ENCODE measurements at places on chromosomes 2 and 18.

GRCh38 chr2:24272161-24272802 lies 88.1 kb downstream of the ITSN2 start:
- no peak for DNase-seq

GRCh38 chr2:39266139-39266805 lies 22.5 kb upstream of the CDKL4 start:
- no peak for DNase-seq

DNA sequence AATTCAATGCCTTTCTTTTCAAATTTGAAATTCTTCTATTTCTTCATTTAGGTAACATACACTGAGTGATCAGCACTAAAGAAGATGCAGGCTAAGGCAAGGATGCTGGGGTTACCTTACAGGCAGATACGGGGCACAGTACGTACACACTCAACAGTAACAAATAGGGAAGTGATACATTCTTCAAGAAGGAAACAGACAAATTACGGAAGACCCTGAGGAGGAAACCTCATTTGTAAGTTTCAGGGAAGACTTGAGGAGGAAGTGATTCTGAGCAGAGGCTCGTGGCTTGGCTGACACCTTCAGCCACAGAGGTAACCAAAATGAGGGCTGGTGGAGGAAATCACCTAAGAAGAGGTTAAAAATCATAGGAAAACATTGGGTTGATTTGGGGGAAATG lies 1108.3 kb upstream of the KLHL29 start:
- DNase-seq: no peak

DNA sequence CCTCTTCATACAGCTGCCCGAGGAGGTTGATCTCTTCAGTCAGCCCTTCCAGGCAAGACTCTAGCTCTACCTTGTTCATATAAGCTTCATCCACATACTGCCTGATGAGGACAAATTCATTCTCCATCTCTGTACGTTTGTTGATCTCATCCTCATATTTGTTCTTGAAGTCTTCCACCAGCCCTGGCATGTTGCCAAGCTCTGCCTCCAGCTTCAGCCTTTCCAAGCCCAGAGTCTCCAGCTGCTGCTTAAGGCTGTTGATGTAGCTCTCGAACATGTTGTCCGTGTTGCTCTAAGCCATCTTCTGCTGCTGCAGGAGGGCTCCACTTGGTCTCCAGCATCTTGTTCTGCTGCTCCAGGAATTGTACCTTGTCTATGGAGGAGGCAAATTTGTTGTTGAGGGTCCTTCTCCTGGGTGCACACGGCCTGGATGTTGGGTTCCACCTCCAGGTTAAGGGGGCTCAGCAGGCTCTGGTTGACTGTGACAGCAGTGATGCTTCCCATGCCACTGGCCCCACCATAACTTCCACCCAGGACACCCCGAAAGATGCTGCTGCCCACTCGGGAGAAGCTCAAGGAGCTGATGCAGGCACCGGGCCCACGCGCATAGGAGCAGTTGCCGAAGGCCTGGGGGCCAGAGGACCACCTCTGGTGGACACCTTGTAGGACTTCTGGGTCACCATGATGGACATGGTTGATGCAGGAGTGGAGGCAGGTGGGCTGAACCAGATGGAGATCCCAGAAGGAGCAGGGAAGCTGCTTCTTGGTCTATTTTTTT lies 30.3 kb downstream of the ICA1L start:
- no peak for DNase-seq

- no peak for DNase-seq
These were observed 42.2 kb upstream of the ZSWIM2 start for GRCh38 chr2:186891185-186891621.

DNA sequence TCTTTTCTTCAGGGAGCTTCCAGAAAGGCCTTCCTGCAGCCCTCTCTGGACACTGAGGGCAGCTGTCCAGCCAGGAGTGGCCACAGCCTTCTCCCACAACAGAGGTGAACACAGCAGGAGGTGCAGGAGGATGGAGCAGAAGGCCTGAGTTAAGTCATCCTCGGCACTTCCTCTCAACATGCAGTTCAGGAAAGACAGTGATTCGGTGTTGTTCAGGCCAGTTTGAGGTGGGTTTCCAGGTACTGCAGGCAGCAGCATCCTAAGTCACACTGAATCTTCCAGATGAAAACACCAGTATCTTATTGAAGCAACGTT lies 225.3 kb upstream of the PXDN start:
- DNase-seq: no peak

- no peak for DNase-seq
These were observed 46.2 kb downstream of the AKAIN1 start for GRCh38 chr18:5150894-5151293.

DNA sequence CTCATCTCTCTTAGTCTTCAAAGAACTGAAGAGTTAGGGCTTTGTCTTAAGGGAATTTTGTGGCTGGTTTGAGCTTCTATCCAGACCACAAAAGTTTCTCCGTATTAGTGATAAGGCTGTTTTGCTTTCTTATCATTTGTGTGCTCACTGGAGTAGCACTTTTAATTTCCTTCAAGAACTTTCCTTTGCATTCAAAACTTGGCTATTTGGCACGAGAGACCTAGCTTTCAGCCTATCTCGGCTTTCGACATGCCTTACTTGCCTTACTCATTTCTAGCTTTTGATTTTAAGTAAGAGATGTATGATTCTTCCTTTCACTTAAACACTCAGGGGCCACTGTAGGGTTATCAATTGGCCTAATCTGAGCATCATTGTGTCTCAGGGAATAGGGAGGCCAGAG lies 29.9 kb downstream of the HDHD2 start:
- DNase-seq: no peak

- no peak for DNase-seq
These were observed 272.6 kb upstream of the NT5C1B start for GRCh38 chr2:18861951-18862350.

DNA sequence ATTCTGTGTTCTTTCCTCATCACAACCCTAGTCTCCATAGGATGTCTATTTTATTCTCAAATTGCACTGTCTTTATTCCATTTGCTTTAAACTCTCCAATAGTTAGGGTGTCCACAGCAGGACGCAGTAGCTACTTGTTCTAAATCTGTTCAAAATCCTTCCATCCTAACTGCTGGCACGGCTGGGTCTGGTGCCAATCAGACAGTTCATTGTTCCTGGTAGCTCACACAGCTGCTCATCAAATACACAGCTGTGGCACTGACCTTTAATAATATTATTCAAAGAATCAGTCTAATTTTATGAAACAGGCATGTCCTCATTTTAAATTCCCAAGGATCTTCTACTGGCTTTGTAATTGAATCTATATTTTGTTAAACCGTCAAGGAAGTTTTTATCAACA lies 59.7 kb upstream of the TMEFF2 start:
- no peak for DNase-seq

- DNase-seq: no peak
These were observed 33.3 kb upstream of the PAX3 start for GRCh38 chr2:222332116-222332515.

- no peak for DNase-seq
These were observed 239.9 kb downstream of the PAX3 start for GRCh38 chr2:222058819-222059445.

DNA sequence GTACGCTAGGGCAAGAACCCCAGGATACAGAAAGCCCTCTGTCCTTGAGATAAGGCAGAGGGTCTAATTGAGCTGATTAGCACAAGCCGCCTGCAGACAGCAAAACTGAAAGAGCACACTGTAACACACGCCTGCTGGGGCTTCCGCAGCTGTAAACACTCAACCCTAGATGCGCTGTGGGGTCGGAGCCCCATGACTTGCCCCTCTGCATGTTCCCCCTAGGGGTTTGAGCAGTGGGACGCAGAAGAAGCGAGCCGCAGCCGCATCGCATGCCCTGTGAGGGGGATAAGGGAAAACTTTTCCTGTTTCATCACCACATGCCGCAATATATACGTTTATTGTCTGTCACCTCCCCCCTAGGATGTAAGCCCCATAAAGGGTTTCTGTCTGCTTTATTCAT lies 384.6 kb downstream of the PLCL1 start:
- no peak for DNase-seq

GRCh38 chr2:168889635-168890005 lies 610 bp downstream of the SPC25 start:
- DNase-seq: no peak

GRCh38 chr18:63828656-63829055 lies 53.4 kb downstream of the SERPINB7 start:
- no peak for DNase-seq

DNA sequence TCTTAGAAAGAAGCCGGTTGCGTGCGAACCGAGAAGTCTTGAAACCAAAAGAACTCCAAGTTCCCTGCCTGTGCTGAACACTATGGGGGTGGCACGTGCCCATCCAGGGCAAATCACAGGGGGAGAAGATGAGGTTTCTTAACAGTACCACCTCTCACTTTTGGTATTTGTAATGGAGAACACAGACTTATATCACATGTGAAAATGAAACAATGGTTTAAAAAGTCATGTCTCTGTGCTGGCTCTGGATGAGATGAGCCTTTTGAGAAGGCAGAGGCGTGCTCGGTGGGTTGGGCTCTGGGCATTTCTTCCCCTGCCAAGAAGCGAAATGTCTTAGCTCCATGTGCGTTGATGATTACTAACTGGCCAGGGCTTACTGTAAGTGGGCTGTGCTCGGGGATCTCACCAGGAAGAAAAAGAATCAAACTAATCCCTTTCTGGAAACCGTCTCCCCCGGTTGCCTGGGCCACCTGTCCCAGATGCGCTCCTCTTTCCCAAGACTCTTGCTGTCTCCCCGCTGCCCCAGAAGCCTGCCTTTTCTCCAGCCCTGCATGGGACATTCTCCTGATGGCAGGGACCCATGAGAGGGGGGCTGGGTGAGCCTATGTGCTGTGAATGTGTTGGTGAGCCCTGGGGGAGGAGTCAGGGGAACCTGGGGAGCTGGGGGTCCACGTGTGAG lies 252.9 kb downstream of the PRKCE start:
- no peak for DNase-seq

- DNase-seq: no peak
These were observed 2.9 kb downstream of the LRATD1 start for GRCh38 chr2:14635391-14635871.

GRCh38 chr2:30663806-30664205 lies 143.4 kb downstream of the CAPN13 start:
- no peak for DNase-seq

DNA sequence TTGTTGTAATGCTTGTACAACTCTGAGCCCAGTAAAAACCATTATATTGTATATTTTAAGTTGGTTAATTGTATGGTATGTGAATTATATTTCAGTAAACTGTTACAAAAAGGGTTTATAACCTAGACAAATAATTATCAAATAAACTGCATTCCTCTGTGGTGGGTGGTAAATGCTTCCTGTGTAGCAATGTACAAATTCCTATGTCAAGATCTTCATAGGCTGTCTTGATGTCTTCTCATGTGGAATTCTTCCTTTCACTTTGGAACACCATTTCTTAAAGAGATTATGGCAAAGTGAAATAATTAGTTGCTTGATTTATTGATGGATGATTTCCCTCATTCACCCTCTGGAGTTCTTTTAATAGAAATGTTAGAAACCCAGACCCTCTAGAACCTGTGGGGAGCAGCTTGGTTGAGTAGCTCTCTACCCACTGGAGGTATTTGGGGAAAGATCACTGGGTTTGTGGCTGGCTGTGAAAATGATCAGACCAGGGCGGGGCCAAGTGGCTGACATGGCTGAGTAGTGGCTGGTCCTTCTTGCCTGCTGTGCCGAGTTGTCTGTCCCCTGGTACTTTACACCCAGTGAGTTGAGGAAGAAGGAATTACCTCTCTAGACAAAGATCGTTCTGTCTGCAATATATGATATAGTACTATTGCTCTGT lies 22.4 kb upstream of the MGAT5 start:
- DNase-seq: no peak

DNA sequence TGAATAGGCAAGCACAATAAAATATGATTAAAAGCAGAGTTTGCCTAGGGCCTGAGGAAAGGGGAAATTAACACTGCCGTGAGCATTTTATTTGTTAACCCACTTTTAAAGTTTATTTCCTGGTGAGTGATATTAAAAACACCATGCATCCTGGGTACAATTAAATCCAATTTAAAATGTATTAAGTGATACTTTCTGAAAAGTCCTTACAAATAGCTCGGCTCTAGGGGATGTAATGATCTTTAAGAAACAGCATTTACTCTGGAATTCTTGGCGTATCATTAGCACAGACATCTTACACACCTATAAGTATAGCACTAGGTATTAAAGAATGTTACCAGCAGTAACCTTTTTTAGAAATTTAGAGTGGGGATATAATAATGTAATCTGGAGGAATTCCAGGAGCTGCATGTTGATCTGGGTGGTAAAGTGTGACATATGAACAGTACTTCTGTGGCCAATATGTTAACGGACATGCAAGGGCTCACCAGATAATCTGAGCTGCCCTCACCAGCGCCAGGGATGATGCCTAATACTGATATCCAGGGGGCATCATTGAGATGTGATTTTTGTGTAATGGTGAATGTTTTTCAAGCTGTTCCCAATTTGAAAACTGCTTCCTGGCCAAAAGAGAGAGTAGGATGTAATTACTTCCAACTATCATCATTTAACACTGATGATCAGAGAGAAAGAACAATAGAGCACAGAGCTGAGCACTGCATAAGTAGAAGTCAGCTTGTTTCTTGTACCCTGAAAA lies 235.9 kb downstream of the DSEL start:
- DNase-seq: no peak

GRCh38 chr2:188551671-188552070 lies 260.0 kb downstream of the GULP1 start:
- DNase-seq: no peak

DNA sequence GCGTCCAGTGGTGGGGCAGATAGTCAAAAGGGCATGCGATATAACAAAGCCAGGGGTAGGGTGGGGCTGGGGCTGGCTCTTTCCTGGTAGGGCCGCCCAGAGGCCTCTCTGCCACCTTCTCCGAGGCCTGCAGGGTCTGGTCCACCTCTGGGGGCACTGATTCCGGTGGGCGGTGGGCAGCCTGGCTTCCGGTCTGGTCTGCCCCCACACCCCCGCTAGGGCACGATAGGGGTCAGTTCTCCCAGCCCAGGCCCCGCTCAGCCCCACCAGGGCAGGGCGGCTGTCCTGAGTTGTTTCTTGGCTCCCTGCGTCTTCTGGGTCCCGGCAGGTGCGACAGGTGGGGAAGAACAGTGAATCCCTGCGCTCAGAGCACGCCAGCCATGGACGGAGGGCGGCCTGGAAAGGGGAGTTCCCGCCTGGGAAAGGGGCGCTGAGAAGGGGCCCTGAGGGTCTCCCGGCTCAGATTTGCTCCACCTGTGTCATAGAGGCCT lies 707 bp upstream of the ERFE start:
- DNase-seq: no peak

DNA sequence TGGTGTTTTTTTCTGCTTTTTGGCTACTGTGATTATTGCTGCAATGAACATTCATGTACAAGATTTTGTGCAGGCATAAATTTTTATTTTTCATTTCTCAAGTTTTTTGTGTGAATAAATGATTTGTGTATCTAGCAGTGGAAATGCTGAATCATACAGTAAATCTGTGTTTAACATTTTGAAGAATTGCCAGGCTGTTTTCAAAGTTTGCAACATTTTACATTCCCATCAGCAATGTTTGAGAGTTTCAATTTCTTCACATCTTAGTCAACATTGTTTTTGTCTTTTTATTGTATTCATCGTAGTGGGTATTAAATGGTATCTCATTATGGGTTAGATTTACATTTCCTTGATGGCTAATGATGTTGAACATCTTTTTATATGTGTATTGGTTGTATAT lies 98.8 kb upstream of the RBMS1 start:
- DNase-seq: no peak

GRCh38 chr2:237062585-237062984 lies 23.1 kb upstream of the COPS8 start:
- no peak for DNase-seq

All from AG04450 (cell line).